ENCODE measurements at places on chromosomes 7 and 10.

DNA sequence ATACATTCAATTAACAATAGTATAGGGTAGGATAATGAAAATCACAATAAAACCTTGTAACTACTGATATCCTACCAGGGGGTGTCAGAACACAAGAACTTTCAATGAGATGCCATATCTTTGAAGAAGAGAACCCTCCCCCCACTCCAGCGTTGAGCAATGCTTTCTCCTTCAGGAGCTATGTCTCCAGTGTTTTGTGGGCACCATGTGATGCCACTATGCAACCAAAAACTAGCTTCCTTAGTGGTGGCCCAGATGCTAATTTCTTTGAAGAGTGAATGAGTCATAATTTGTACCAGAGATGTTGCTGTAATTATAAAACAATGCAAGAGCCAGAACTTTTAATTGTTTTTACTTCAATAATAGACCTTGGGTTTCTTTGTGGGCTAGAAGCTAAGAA is 76.0 kb upstream of the ADO start:
- DNase-seq, result peak; percentile 50

DNA sequence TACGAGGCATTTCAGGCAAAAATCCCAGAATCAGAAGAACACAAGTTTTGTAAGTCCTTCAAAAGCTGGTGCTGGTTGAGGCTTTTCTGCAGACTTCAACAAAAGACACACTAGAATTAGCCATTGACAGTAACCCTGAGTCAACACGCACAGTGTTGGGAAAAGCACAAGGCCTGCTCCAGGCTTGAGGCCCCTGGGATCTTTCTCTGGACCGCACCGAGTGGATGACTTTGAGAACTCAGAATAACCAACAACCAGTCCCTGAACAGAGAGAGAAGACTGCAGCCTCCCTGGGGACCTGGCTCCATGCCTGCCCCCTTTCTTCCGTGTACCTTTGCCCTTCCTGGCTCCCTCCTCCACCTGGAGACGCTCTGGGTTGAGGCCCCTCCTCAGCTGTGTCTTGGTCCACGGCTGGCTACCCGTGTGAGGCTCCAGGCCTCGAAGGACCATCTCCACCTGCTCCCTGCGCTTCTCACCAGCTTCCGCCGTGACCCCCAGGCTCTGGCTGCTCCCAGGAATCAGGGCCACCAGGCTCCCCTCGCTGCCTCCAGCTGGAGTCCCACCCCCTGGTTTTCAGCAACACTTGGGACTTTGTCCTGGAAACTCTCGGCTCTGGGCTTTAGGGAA is 28.4 kb downstream of the DIP2C start:
- no peak for DNase-seq

DNA sequence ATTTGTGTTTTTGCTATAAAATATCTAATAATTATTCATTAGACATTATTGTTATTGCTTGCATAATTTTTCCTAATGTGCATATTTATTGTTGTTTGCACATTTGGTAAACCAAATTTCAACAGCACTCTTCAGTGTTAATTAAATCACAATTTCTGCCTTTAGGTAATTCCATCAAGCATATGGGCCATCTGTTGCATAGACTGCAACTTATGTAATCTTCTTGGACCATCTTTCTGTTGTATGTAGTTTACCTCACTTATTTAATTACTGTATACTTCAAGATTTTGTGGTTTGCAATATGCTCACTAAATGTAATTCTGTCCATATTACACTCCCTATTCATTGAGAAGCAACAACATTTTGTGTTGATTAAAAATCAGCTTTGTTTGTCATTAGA is 1360.1 kb downstream of the REEP3 start:
- DNase-seq, result no peak

DNA sequence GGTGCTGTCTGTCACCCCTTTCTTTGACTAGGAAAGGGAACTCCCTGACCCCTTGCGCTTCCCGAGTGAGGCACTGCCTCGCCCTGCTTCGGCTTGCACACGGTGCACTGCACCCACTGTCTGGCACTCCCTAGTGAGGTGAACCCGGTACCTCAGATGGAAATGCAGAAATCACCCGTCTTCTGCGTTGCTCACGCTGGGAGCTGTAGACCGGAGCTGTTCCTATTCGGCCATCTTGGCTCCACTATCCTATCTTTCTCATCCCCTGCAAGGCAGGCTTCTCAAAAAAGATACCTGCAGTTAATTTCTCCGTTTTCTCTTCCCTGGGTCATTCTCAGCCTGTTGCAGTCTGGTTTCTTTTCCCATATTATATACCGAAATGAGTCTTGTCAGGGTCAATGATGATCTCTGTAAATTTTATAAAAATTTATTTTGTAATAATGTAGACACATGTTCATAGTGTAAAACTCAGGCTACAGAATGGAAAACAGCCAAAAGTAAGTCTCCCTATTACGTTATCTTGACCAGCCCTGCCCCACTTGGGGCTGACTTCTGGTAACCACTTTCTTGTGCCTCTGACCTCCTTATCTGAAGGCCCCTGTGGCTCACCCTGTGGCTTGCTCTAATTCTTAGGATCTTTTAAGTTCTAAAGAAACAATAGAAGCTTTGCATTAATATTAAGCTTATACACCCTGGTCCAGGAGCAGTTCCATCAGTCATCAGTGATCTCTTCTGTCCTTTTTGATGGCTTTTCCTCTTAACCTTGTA is 20.7 kb downstream of the BLVRA start:
- DNase-seq, result no peak

DNA sequence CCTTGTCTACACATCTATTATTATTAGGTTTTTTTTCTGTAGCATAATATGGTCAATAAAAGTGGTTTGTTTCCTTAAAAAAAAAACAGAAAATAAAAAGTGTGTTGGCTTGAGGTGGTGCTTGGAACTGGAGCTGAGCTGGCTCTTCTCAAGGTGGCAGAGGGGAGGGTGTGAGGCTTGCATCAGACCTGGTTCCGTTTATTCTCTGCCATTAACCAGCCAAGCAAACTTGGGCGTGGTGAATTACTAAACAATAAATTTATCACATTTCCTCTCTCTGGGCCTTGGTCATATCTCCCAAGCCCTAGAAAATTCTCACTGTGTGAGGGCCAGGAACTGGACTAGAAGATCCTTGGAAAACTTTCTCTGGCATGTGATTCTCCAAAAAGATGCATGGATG is 427.5 kb upstream of the MKI67 start:
- no peak for DNase-seq

DNA sequence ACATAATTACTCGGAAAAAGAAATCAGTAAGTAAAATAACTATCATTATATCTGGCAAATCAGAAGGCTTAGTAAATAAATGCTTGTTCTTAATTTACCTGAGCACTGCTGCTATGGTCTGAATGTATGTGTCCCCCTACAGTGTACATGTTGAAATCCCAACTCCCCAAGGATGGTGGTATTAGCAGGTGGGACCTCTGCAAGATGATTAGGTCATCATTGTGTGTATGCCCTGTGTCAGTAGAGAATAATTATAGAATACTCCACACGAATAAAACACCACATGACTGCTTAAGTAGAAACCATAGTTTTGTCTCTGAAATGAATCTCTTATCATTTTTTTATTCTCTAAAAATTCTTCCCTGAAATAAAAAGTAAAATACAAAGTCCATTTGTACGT is 101.6 kb downstream of the RNF133 start:
- no peak for DNase-seq

- DNase-seq, result peak; percentile 9
Observed at GRCh38 chr7:99837649-99838361, 10.0 kb downstream of the CYP3A43 start.

- no peak for DNase-seq
Observed at GRCh38 chr10:98270073-98270740, 2.2 kb upstream of the LOXL4 start.

DNA sequence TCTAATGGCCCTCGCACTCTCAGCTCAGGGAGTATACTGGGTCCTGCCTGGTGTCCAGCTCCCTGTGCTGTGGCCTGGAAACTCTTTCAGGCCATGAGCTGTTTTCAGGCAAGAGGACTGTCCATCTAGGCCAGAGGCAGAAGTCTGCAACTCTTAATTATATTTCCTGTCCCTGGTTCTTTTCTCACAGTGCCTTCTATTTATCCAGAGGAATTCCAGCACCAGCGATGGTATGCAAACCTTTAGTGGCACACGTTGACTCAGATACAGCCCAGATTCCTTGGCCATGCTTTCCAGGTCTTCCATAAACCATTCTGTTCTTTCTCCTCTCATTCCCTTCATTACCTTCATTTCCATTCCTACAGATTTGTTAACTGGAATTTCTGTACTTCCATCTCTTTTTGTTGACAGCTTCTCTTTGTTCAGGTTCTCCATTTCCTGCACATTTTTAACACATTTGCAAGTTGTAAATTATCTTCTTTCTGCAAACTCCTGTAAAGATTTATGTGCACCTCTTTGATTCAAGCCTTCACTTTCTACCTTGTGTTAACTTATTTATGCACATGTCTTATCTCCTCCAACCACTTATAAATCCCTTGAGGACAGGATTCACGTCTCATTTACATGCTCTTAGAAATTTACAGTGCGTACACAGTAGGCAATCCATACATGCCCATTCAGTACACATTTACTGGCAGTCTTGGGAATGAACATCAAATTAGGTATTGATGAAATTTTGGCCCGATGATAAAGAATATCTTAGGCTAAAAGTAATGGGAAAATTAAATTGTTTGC is 172.1 kb downstream of the CELF2 start:
- no peak for DNase-seq

GRCh38 chr10:68271196-68271882 is 39.4 kb upstream of the ATOH7 start:
- DNase-seq, result no peak

DNA sequence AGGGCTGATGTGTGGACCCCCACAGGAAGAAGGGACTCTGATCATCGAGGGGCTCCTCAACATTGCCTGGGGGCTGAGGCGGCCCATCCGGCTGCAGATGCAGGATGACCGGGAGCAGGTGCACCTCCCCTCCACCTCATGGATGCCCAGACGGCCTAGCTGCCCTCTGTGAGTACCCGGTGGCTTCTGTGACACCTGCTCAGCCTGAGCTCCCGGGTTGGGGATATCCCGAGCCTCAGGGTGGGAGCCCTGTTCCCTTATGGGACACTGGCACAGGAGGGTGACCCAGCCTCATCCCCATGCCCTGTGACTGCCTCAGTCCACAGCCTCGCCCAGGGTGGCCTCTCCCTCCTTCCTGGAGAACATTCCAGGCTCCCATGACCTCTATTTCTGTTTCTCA is 3.9 kb upstream of the DEPP1 start:
- DNase-seq, result no peak

- DNase-seq, result no peak
Observed at GRCh38 chr7:158393926-158394625, 193.5 kb downstream of the PTPRN2 start.

- no peak for DNase-seq
Observed at GRCh38 chr10:30577048-30577447, 52.5 kb downstream of the LYZL2 start.

DNA sequence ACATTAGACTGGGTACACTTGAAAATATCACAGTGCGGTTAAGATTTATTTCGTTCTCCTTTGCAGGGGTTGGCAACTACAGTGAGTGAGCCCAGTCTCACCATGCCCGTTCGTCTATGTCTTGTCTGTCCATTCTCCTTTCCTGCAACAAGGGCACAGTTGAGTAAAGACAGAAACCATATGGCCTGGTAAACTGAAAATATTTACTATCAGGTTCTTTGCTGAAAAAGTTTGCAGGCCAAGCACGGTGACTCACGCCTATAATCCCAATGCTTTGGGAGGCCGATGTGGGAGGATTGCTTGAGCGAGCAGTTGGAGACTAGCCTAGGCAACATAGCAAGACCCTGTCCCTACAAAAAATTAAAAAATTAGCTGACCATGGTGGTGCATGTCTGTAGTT is 11.4 kb upstream of the KCTD7 start:
- DNase-seq, result no peak

DNA sequence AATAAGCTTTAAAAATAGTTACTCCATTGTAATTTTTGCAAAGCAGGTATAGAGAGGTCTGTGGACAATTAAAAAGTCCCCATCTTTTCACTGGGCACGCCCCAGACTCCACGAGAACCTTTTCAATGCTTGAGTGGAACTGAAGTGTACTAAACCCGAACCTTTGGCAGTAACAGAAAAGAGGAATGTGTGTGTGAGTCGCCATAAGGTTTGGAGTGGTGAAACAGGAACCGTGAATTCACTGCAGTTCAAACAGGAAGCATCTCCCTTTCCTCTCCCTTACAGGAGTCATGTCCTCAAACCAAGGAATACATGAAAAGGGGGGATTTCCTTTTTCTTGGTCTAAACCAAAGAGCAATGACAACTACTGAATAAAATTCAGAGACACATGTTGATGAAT is 23.2 kb downstream of the NDUFB2 start:
- DNase-seq, result no peak

DNA sequence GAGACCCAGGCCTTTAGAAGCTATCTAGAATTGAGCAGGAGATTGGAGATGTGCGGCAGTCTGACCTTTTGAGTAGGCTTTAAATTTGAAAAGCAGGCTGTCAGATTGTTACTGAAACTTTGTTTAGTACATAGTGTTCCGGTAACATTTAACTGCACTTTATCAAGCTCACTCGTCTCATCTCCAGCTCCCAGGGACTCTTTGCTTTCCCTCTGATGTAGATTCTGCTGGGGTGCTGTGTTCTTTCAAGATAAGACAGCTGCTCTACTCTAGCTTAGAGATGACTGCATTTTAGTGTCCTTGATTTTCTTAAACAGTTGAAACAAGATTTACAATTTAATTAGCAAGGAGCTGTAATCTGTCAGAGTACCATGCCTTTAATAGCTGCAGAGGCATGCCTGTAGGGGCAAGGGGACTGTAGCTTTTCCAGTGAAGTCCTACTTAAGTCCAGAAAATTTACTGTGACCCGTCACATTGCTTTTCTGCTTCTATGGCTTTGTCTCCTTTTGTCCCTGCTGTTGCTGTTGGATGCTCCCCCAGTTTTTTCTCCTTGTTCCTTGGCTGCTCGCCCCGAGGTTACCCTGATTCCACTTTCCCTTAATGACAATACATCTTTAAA is 56.4 kb upstream of the MTPN start:
- no peak for DNase-seq

- no peak for DNase-seq
Observed at GRCh38 chr10:35331894-35332640, 4.2 kb upstream of the CCNY start.

GRCh38 chr7:130394421-130395195 is 14.3 kb downstream of the CPA1 start:
- DNase-seq, result peak; percentile 75

DNA sequence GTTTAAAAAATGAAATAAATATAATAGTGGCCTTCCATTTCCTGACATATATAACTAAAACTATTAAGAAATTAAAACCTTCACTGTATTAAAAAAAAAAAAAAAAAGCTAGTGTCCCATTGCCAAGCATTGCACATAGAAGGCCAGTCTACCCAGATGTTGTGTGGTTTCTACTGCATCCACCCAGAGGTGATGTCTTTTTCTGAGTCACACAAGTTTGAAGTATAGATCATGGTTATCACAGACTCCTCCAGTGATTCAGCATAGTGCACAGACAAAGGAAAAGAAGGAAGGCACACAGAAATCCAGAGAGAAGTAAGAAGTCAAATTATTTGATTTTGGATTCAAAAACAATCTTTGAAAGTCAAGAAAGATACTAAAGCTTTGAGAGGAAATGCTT is 429.0 kb downstream of the ETV1 start:
- no peak for DNase-seq

All from activated CD8-positive, alpha-beta T cell treated with anti-CD3 and anti-CD28 coated beads for 36 hours (primary cell).